ENCODE measurements at places on chromosomes 1 and 21. TPM values are rescaled to one million over a fixed set of nuclear protein-coding genes. Genes with fewer than 3 reads are reported as not detected.

The MEX3A gene
- polyA plus RNA-seq, result 21.8 TPM

The NPR1 gene
- polyA plus RNA-seq, result 12.7 TPM

DNA sequence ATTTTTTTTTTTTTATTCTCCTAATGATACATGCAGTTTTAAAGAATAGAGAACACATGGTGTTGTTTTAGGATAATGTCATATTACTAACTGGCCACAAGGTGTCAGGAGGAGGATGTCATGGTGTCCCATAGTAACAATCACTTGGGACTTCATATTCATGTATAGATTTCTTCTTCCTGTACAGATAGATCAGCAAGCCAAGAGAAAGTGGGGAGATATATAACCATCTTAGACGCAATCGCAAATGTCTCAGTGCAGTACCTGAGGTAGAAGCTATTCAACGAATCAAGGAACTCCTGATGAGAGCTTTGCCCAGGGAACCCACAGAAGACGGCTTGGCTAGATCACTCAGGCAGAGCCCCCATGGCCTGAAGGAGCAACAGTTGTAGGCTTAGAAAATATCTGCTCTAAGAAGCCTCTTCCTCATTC, 12.3 kb downstream of the OR2T11 start:
- DNase-seq, result no peak

DNA sequence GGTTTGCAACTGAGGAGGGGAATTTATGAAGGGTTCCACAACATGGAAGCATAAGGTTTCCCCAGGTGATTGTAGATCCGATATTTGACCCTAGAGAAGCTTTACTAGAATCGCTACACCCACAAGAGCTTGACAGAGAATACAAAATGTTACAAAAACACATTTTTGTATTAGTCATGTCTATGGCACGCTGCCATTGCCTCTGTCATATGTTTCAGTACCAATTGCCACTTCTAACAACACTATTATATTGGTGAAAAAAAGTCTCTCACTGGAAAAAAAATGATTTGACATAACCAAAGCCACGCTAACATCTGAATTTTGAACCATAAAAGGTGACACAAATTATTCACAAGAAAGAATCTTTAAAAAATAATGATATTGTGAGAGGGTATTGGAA, 214.5 kb downstream of the KCNT2 start:
- no peak for DNase-seq

GRCh38 chr1:25624156-25624555, 7.6 kb downstream of the MAN1C1 start:
- DNase-seq, result no peak

GRCh38 chr1:193539731-193540459, 353.5 kb upstream of the B3GALT2 start:
- no peak for DNase-seq

- no peak for DNase-seq
Observed at GRCh38 chr1:54376430-54377039, 29.7 kb downstream of the SSBP3 start.

DNA sequence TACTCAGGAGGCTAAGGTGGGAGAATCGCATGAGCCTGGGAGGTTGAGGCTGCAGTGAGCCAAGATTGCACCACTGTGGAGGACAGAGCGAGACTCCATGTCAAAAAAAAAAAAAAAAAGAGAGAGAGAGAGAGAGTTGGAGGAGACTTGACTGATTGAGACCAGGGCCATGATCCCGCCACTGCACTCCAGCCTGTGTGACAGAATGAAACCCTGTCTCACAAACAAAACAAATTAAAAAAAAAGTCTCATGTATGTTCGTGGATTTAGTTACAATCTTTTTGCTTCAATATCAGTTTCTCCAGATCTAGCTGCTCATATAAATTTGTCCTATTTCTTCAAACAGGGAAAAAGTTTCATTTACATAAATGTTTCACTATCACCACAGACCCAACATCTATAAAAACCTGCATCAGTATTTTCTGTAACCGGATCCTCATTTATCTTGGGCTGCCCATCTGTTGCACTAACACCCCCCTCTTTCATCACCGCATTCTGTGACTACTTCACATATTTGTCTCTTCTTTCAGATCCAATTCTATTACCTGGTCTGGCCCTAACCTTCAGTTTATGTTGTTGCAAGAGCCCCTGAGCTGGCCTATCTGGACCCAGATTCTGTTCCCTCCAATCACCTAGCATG, 127.0 kb downstream of the GREM2 start:
- DNase-seq, result no peak

Measured in forelimb muscle (tissue), 1 donor.